ENCODE measurements at places on chromosomes 7 and 10. TPM values are rescaled to one million over a fixed set of nuclear protein-coding genes. Genes with fewer than 3 reads are reported as not detected.

SPDYE2B gene
- not detected for total RNA-seq

NXPH1 gene
- total RNA-seq = not detected

SDHAF3 gene
- total RNA-seq = 11.1 TPM

SUGCT gene
- 7.2 TPM for total RNA-seq

PDZD7 gene
- 3.8 TPM for total RNA-seq

EZH2 gene
- 4.4 TPM for total RNA-seq

CACNB2 gene
- 1.2 TPM for total RNA-seq

SPDYE16 gene
- total RNA-seq = 1.9 TPM

FEZF1 gene
- not detected for total RNA-seq

SAP25 gene
- total RNA-seq = 13.6 TPM

FFAR4 gene
- 0.31 TPM for total RNA-seq

RBM20 gene
- 0.67 TPM for total RNA-seq

VPS37D gene
- 4.5 TPM for total RNA-seq

OR2A42 gene
- total RNA-seq = 0.27 TPM

SLC13A1 gene
- total RNA-seq = not detected

ZNF32 gene
- total RNA-seq = 41.1 TPM

DOCK1 gene
- 99.7 TPM for total RNA-seq

PDLIM1 gene
- total RNA-seq = 138 TPM

SLC26A3 gene
- not detected for total RNA-seq

EMX2 gene
- 3.3 TPM for total RNA-seq

MEST gene
- total RNA-seq = 72.0 TPM

C7orf33 gene
- total RNA-seq = not detected

TDRD1 gene
- total RNA-seq = 0.31 TPM

SLC29A4 gene
- total RNA-seq = 8.8 TPM

EIF5AL1 gene
- total RNA-seq = 0.09 TPM

CAMK1D gene
- total RNA-seq = 27.1 TPM

MRC1 gene
- 35.8 TPM for total RNA-seq

CCDC172 gene
- not detected for total RNA-seq

OR6V1 gene
- total RNA-seq = not detected

CADPS2 gene
- total RNA-seq = 11.0 TPM

IFIT3 gene
- total RNA-seq = 25.5 TPM

POMZP3 gene
- 15.8 TPM for total RNA-seq

C10orf105 gene
- total RNA-seq = 0.53 TPM

CALHM1 gene
- not detected for total RNA-seq

FBXO24 gene
- 1.2 TPM for total RNA-seq

FAM241B gene
- 6.1 TPM for total RNA-seq

Data from sciatic nerve (tissue), 2 donors.